ENCODE measurements at places on chromosomes 4 and X.

GRCh38 chr4:114658179-114658578 lies 59.6 kb downstream of the UGT8 start:
- DNase-seq = no peak

GRCh38 chr4:123345935-123346300 lies 50.7 kb upstream of the SPRY1 start:
- DNase-seq = no peak

GRCh38 chr4:143512978-143513313 lies 556 bp upstream of the SMARCA5 start:
- DNase-seq = no peak

- no peak for DNase-seq
These were observed 99.7 kb upstream of the SLC7A11 start for GRCh38 chr4:138341739-138342415.

GRCh38 chr4:154720123-154720522 lies 23.7 kb upstream of the LRAT start:
- no peak for DNase-seq

DNA sequence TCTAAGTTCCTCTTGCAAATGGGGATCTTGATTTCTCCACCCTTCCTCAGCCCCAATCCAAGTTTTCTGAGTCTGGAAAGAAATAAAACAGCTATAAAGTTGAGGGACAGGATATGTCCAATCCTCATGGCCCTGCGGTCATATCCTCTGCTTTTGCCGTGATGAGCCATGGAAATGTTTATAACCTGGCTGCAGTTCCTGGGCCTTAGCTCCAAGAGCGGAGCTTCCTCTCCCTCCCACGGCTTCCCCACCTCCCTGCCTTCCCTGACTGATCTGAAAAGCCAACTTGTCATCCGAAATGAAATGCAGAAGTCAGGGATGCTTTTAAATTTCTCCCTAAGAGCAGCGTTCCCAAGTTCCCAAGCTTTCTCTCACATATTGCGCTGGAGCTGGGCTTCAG lies 221.5 kb upstream of the SFRP2 start:
- DNase-seq = no peak

DNA sequence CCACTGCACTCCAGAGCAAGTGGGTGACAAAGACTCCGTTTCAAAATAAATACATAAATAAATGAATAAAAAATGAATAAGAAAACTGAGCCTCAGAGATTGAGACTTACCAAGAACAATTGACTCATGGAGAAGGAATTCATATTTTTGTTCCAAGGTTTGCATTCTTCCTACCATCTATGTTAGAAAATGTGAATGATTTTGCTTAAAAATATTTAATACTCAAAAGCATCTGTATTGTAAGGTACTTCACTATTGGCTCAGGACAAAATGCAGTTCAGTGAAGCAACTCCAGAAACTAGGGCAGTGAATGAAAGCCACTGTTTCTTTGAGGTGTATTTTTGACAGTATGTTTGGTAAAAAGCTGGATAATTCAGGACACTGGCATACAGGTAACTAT lies 54.1 kb downstream of the XAGE2 start:
- DNase-seq = no peak

- no peak for DNase-seq
These were observed 62.7 kb downstream of the KDM6A start for GRCh38 chrX:44935640-44936039.

DNA sequence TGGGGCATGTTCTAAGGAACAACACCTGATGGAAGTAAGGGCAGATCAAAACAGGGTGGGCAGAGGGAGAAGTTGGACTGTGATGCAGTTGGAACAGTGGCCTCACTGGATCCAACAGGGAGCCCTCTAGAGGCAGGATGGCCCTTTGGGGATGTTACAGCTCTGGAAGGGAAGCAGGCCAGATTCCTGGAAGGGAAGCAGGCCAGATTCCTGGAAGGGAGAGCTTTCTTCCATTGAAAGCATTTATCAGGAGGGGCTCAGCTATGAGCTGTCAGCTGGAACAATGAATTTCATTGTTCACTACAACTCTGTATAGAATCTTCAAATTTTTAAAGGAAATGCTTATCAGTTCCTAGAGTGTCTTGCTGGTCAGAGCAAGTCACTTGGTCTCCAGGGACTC lies 17.7 kb downstream of the IL15 start:
- DNase-seq = no peak

DNA sequence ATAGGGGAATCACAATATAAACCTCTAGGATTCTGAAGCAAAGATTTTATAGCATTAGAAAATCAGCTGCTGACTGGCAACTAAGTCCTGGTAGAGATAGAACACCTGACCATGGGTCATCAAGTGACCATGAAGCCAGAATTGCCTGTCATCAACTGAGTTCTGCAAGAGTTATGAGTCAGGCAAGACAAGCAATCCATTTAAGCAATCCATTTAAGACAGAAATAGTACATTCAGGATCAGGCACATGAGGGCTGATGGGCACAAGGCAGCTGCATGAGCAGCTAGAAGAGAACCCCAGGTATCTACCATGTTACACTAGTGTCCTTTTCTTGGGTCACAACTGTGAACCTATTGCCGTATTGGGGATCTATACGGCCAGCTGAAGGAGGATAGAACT lies 98.9 kb downstream of the SPRY1 start:
- no peak for DNase-seq

- DNase-seq = no peak
These were observed 17.2 kb upstream of the FAT1 start for GRCh38 chr4:186740822-186741221.
